ENCODE measurements at places on chromosomes 5 and 9.
A peak's percentile ranks its signal among the peaks of the same experiment; 100 is the strongest.

DNA sequence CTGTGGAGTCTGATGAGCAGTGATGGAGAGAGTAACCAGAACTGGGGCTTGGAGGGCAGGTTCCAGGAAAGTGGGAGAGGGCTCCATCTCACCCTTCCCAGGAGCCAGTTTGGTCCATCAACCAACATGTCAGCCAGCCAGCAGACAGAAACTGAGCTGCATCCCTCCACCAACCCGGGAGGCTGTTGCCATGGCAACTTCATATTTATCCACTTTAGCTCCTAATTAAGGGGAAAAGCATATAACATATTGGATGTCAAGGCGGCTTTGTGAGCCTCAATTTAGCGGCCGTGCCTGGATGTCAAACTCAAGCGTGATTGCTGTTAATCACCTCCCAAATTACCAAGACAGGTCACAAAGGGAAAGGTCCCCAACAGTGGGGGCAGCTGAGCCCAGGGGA is 81.5 kb upstream of the ARAP3 start:
- no peak for DNase-seq

- no peak for DNase-seq
Measured at GRCh38 chr5:149800633-149801032, 70.5 kb downstream of the PPARGC1B start.

DNA sequence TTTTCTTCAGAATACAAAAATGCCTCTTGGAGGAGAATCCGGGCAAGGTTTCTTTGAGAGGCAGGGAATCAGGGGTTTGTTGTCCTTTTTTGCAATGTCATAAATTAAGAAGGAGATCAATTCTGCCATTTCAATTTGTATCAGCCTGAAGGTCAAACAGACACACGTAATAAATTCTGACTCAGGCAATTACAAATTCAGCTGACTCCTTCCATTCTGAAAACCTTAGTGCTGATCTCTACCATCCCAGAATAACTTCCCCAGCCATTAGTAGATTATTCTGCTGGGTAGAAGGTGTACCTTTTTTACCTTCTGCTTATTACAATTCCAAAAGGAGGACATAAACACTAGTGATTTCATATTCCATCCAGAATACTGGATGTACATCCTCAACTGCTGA is 516.6 kb downstream of the AGTPBP1 start:
- no peak for DNase-seq

- no peak for DNase-seq
Measured at GRCh38 chr9:90458485-90458884, 184.1 kb downstream of the DIRAS2 start.

GRCh38 chr9:124218987-124219461 is 38.7 kb upstream of the NEK6 start:
- DNase-seq, result no peak

DNA sequence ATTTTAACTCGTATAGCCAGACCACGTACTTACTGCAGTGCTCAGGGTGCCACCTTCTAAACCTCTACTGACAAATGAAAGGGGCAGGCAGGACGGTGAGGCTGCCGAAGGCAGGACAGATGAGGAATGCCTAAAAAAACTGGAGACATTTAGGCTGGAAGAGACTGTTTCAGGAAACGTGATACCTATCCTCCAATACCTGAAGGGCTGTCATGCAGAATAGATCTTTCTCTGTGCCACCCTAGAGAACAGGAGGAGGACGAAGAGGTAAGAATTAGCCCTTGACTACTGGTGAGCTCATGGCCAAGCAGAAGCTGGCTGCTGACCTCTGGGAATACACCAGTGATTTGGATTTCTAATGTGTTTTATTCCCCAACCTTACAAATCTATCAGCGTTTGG is 139.4 kb downstream of the EFNA5 start:
- no peak for DNase-seq

- peak; percentile 100 for DNase-seq
Measured at GRCh38 chr9:122904823-122905710, at the start of gene RC3H2. Gene RC3H2 (minus strand): TSS chr9:122905359. CDS start chr9:122897509, 7,850 bp downstream.

Measured in stromal cell of bone marrow (primary cell).